ENCODE measurements at places on chromosomes 6 and 20. TPM values are rescaled to one million over a fixed set of nuclear protein-coding genes. Genes with fewer than 3 reads are reported as not detected.

The SMPDL3A gene
- 3.5 TPM for total RNA-seq

- DNase-seq = no peak
Measured at GRCh38 chr6:71404145-71404966, 115.7 kb downstream of the OGFRL1 start.

GRCh38 chr6:90194371-90194841 is 102.2 kb downstream of the BACH2 start:
- no peak for DNase-seq

- no peak for DNase-seq
Measured at GRCh38 chr6:138230759-138231380, 12.6 kb upstream of the PBOV1 start.

- DNase-seq = no peak
Measured at GRCh38 chr20:44958276-44958675, 1.9 kb downstream of the TOMM34 start.

DNA sequence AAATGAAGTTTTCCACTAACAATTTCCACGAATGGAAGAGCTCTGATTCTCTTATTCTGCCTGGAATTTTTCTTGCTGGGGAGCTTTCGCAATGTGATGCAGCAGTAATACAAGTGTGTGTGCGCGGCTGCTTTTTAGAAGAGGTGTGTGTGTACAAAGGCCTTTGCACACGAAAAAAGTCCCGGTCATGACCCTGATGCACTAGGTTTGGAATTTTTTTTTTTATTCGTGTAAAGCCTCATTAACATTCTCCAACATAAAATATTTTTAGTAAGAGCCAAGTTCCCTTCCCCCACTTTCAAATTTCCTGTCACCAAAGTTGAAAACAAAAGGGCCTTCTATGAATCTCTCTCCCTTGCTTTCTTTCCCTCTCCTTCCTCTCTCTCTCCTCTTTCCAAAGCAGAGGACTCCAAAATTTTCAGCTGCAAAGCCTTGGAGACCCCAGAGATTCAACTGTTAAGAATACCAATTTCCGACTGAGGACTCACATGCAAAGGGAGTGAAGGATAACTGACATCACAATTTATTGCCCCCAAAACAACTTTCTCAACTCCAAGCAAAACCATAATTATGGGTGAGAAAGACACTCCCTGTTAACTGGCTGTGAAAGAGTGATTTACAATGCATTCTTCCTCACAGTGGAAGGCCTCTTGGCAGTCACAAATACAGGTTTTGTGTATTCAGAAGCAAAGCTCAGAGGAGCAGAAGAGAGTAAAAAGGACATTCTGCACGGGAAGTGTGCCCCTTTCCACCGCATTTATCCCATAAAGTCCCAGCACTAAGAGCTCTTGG is 421.2 kb upstream of the JARID2 start:
- no peak for DNase-seq

Measured in ovary (tissue), 10 donors.